ENCODE measurements at places on chromosomes 5 and 9. TPM values are rescaled to one million over a fixed set of nuclear protein-coding genes. Genes with fewer than 3 reads are reported as not detected.
A peak's percentile ranks its signal among the peaks of the same experiment; 100 is the strongest.

BARHL1 gene
- total RNA-seq: not detected

DNA sequence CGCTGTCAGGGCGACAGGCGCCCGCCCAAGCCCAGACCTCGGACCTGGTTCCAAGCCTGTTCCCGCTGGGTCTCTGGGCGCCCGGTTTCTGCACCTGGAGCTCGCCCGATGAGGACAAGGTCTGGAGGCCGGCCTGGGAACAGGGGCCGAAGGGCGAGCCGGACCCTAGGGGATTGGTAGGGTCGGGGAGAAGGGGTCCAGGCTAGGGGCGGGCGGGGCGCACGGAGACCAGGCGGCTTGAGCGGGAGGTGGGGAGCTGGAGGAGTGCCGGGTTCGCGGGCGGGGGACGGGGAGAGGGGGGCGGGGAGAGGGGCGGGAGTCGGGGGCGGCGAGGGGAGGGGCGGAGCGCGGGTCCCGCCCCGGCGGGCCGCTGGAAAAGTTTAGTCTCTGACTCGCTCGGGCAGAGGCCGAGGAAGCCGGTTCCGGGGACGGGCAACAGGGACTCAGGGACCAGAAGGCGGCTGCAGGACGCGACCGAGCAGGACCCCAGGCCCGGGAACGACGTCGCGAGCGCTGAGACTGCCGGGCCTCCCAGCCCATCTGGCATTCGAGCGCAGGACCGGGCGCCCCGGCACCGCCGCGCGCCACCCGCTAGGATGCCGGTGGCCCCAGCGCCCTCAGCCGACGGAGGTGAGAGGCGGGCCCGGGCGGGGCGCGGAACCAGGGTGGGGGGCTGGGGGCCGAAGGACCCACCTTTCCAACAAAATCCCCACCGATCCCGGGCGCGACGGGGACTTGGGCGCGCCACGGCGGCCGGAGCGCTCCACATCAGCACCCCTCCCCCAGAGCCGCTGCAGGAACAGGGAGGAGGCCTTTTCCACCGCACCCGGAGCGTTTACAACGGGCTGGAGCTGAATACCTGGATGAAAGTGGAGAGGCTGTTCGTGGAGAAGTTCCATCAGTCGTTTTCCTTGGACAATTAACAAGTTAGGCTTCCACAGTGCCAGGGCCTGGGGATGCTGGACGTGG lies at the start of gene S1PR3:
Gene S1PR3, plus strand, starts transcription at position 403 of the 969 bp plus-strand sequence. CDS start 9,733 bp downstream, outside the sequence.
- peak within 1 kb of the TSS; percentile 78 for H3K4me3 ChIP-seq
- no peaks in the 10 kb centered on the region for H3K36me3 ChIP-seq
- peaks cover 27% of the 10 kb centered on the region for H3K4me1 ChIP-seq
- DNase-seq: no peak

OR2S2 gene
- total RNA-seq: not detected

GRCh38 chr5:130061746-130062145 lies 157.5 kb downstream of the CHSY3 start:
- H3K27me3 ChIP-seq: no peaks in the 10 kb centered on the region
- peaks cover 6% of the 10 kb centered on the region for H3K4me1 ChIP-seq
- no peak overlapping the region for H3K4me3 ChIP-seq
- peaks cover 7% of the 10 kb centered on the region for H3K36me3 ChIP-seq
- no peak overlapping the region for H3K27ac ChIP-seq

DNA sequence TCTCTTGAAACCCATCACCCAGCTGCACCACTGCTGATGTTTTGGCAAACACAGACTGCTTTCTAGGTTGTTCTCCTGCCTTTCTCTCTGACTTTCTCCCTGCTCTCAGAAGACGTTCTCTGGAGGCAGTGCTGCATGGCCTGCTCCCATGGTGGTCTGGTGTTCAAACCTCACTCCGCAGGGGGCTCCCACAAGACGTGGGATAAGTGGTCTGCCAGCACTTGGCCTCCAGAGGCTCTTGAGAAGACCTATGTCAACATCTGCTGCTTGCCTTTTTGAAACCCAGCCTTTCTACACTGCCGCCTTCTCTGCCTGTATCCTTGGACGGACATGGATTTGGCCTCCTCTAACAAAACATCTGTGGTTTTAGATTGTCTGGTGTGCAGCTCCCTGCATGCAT lies 16.6 kb downstream of the USP20 start:
- no peak overlapping the region for H3K4me3 ChIP-seq
- H3K27me3 ChIP-seq: no peaks in the 10 kb centered on the region

DNA sequence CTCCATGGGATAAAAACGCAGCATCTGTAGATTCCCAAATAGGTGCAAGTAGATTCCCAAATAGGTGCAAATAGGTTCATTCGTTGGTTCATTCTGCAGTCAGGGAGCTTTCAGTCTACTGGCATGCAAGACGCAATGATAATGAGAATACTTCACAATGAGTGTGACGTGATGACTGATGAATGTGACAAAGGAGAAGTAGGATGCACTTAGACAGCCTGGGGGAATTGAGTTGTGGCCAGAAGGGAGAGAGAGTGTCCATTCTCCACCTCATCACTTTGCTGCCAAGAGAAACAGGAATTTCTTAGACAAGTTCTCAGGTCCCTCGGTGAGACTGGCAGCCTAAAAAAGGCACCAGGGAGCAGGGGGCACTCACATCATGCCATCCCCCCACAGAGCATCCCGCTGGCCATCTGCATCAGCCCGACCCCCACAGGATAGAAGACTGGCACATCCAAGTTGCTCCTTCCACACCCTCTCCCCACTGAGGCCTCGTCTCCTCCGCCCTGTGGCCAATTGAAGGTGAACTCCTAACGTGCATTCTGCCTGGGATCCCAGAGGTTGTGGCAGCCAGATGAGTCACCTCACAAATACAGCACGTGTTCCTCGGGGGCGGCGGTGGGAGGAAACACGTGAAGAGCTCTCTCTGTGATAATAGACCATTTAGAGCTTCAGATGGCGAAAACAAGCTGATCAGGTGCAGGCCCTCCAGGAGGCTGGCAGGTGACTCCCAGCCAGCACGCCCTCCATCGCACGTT lies 19.9 kb upstream of the KCNIP1 start:
- H3K4me3 ChIP-seq: no peak overlapping the region
- no peaks in the 10 kb centered on the region for H3K36me3 ChIP-seq
- no peak for DNase-seq

GRCh38 chr9:75200892-75201470 lies 112.7 kb downstream of the OSTF1 start:
- no peak overlapping the region for H3K27ac ChIP-seq
- DNase-seq: no peak
- no peaks in the 10 kb centered on the region for H3K27me3 ChIP-seq
- no peak overlapping the region for H3K4me3 ChIP-seq
- no peaks in the 10 kb centered on the region for H3K36me3 ChIP-seq
- H3K4me1 ChIP-seq: peaks cover 15% of the 10 kb centered on the region

DNA sequence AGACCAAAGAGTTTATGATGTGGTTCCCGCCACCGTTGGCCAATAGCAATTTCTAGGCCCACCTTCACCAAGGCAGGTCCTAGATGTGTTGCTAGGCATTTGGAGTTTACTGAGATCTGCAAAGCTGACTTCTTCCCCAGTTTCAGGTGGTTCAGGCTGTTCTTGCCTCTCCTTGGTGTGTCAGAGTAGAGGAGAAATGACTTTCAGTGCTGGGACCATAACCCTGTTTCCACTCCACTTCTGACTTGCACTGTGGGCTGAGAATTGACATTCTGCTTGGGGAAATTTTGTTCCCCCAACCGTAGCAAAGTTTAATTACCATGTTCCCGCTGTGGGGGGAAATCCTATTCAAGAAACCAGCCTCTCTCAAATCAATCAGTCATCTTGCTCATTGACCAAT lies 128.0 kb upstream of the GABRP start:
- H3K4me3 ChIP-seq: no peak overlapping the region
- no peak for DNase-seq
- H3K27ac ChIP-seq: no peak overlapping the region
- H3K4me1 ChIP-seq: no peaks in the 10 kb centered on the region

CAST gene
- 137 TPM for total RNA-seq

GRCh38 chr9:94181408-94182181 lies 77.5 kb upstream of the ZNF169 start:
- H3K27me3 ChIP-seq: no peaks in the 10 kb centered on the region
- no peak for DNase-seq
- H3K27ac ChIP-seq: peak overlapping the region; percentile 37
- peaks cover 47% of the 10 kb centered on the region for H3K36me3 ChIP-seq
- peaks cover 48% of the 10 kb centered on the region for H3K4me1 ChIP-seq
- no peak overlapping the region for H3K4me3 ChIP-seq

GRCh38 chr5:136025900-136026299 lies 2.9 kb upstream of the TGFBI start:
- no peak for DNase-seq
- no peak overlapping the region for H3K4me3 ChIP-seq
- H3K27ac ChIP-seq: peak overlapping the region; percentile 85
- H3K27me3 ChIP-seq: no peaks in the 10 kb centered on the region
- peaks cover 91% of the 10 kb centered on the region for H3K4me1 ChIP-seq

ST8SIA4 gene
- total RNA-seq: 0.42 TPM
